ENCODE measurements at places on chromosomes 7 and 10. TPM values are rescaled to one million over a fixed set of nuclear protein-coding genes. Genes with fewer than 3 reads are reported as not detected.

- no peak overlapping the region for H3K4me3 ChIP-seq
- H3K27me3 ChIP-seq: no peaks in the 10 kb centered on the region
- H3K36me3 ChIP-seq: no peaks in the 10 kb centered on the region
- no peak overlapping the region for H3K27ac ChIP-seq
These were observed 81.6 kb downstream of the CHN2 start for GRCh38 chr7:29276199-29276598.

GRCh38 chr7:130113887-130114286 is 43.6 kb downstream of the KLHDC10 start:
- H3K27ac ChIP-seq: no peak overlapping the region
- peaks cover 8% of the 10 kb centered on the region for H3K36me3 ChIP-seq
- H3K27me3 ChIP-seq: no peaks in the 10 kb centered on the region
- no peak for DNase-seq
- H3K4me1 ChIP-seq: no peaks in the 10 kb centered on the region

Gene MINDY4
- polyA plus RNA-seq: 10.0 TPM

Gene CALY
- not detected for polyA plus RNA-seq

DNA sequence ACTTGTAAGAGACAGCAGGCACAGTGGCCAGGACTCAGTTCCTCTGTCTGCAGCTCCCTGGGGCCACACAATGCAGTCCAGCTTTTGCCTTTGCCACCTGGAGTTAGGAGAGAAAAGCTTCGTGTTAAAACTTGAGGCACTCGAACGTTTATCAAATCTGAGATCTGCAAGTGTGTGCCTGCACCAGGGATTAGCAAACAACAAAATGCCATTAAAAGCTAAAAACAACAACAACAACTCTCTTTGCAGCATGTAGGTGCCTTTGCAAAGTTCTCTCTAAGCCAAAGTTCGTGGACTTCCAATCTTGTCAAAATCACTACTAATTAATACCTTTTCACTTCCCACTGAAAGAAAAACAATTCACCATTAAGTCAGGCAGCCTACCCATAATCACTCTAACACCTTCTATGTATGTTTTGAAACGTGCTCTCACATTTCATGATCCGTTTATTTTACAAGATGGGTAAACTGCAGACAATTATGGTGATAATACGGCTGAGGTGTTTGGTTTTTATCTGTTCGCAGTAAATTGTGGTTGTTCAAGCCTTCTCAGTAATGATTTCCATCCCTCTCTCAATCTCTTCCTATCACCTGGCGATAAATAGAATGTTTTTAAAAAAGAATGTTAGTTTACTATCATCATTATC is 36.2 kb upstream of the SDK1 start:
- DNase-seq: no peak
- H3K4me1 ChIP-seq: no peaks in the 10 kb centered on the region
- H3K27ac ChIP-seq: no peak overlapping the region
- H3K36me3 ChIP-seq: no peaks in the 10 kb centered on the region
- H3K27me3 ChIP-seq: no peaks in the 10 kb centered on the region

Measured in K562 (cell line).